ENCODE measurements at places on chromosomes 7 and 10. TPM values are rescaled to one million over a fixed set of nuclear protein-coding genes. Genes with fewer than 3 reads are reported as not detected.

Gene COL28A1
- total RNA-seq = not detected

GRCh38 chr7:155343661-155344121 lies 46.0 kb downstream of the INSIG1 start:
- H3K4me1 ChIP-seq = peaks cover 10% of the 10 kb centered on the region
- no peak for DNase-seq
- peaks cover 29% of the 10 kb centered on the region for H3K27me3 ChIP-seq
- no peaks in the 10 kb centered on the region for H3K36me3 ChIP-seq

DNA sequence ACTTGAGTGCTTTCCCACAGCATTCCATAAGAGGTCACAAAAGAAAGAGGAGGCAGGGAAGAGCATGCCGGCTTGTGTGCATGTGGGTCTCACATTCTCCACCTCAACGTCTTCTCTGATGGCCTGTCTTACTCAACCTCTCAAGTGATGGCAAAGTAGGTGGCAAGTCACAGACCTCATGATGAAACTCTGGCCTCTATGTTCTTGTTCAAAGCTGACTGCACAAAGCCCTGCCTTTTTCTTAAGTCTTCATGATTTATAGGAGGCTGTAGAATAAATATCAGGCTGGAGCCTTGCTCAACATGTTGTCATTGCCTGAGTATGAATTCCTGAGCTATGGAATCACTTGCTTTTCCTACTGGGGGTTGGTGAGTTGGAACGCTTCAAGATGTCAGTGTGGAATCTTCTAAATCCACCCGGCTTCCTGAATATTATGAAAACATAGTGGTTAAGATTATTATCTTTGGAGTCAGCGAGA lies 213.6 kb upstream of the INHBA start:
- H3K4me1 ChIP-seq = no peaks in the 10 kb centered on the region
- H3K36me3 ChIP-seq = no peaks in the 10 kb centered on the region
- no peak for DNase-seq
- H3K27me3 ChIP-seq = peaks cover 29% of the 10 kb centered on the region
- no peak overlapping the region for H3K27ac ChIP-seq

- peaks cover 3% of the 10 kb centered on the region for H3K4me1 ChIP-seq
- no peak overlapping the region for H3K27ac ChIP-seq
- DNase-seq = no peak
- no peak overlapping the region for H3K4me3 ChIP-seq
Measured at GRCh38 chr7:112214883-112215282, 8.4 kb downstream of the ZNF277 start.

GRCh38 chr10:88840104-88840503 lies 11.5 kb downstream of the ANKRD22 start:
- peaks cover 10% of the 10 kb centered on the region for H3K27me3 ChIP-seq
- no peak overlapping the region for H3K27ac ChIP-seq

DNA sequence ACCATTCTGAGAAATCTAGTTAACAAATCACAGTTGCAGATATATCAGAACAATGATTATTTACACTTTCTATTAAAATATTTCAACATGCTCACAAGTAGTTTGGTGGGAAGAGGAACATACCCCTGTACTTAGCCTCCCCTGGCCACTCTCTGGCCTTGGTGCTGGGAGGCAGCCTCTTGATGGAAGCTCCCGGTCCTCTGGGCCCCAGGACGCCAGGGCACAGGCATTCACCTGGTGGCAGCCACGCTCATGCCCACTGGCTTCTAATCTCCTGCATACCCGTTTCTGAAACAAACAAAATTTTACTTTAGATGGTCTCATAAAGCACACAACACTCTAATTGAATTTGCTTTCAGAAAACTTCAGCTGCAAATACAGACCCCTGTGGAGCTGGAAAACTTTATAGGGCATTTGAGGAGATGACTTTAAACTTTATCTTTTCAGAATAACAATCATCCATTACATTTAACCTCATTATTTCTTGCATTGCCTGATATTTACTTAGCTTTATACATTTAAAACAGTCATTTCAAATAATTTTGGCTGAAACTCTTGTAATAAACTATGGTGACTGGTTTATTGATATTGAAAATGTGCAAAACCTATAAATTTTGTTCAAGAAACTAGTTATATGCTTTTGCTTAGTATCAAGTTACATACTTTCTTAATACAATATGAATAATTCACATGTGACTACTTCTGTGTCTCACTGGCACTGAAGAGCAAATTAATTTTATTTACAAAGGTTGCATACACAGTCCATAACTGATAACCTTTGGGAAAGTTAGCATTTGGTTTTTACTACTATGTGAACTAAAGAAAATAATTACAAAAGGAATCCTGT lies 30.8 kb downstream of the C10orf143 start:
- H3K4me3 ChIP-seq = no peak overlapping the region
- H3K27ac ChIP-seq = no peak overlapping the region
- DNase-seq = no peak
- no peaks in the 10 kb centered on the region for H3K27me3 ChIP-seq
